ENCODE measurements at places on chromosomes 11 and 22.

- no peak for DNase-seq
These were observed 21.0 kb upstream of the MYEOV start for GRCh38 chr11:69272831-69273485.

DNA sequence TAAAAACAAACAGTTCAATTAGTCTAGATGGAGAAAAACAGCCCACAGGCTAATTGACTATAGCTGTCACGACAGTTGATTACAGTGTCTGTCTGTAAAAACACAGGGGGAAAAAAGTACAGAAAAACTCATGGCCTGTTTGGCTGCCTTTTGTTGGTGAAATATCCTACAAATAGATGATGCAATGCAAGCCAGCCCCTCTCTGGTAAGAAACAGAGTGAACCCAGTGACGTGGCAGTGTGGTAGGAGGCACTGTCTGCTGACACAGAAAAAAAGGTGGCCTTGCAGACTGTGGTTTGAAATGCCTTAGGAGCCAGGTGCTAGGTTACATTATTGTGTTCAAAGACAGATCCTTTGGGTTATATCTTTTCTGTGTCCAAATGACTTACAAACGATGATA, 431.4 kb upstream of the CCDC90B start:
- DNase-seq, result no peak

GRCh38 chr11:90589735-90590134, 366.9 kb upstream of the CHORDC1 start:
- no peak for DNase-seq

GRCh38 chr11:118673361-118674081, 5.9 kb downstream of the TREH start:
- no peak for DNase-seq

- DNase-seq, result no peak
These were observed 522 bp downstream of the RHOG start for GRCh38 chr11:3840004-3840869.

DNA sequence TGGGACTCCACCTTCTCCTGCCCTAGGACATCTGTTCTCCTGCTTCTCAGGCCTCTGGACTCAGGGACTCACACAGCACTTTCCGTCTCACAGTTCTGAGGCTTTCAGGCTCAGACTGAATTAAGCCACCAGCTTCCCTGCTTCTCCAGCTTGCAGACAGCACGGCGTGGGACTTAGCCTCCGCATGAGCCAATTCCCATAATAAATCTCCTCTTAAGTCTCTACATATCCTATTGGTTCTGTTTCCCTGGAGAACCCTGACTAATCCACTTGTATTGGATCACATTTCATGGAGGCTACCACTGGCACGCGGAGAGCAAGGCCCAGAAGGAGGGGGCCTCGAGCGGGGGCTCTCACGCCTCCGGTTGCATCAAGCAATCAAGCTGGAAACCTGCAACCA, 1313.6 kb downstream of the TBC1D22A start:
- no peak for DNase-seq

GRCh38 chr11:19450282-19450681, 209.5 kb upstream of the E2F8 start:
- DNase-seq, result no peak

DNA sequence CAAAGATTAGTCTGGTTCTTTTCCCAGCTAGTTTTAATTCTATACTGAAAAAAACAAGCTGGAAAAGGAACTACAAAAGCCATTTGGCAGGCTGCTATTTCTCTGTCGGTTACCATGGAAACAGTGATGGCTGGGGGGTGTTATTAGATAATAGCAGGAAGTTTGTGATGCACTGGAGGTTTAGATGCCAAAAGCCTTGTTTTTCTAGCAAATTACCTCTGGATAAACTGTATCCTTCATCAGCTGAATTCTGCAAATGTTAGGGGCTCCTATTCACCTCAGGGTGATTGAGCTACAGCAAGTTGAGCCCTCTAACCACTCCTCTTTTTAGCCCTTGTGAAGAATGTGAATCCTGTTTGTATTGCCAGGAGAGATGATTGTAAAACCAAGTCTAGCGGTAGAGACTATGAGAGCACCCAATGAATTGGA, 25.2 kb downstream of the ALKBH3 start:
- no peak for DNase-seq

- no peak for DNase-seq
These were observed 1119.0 kb downstream of the BRD1 start for GRCh38 chr22:48708558-48709245.

DNA sequence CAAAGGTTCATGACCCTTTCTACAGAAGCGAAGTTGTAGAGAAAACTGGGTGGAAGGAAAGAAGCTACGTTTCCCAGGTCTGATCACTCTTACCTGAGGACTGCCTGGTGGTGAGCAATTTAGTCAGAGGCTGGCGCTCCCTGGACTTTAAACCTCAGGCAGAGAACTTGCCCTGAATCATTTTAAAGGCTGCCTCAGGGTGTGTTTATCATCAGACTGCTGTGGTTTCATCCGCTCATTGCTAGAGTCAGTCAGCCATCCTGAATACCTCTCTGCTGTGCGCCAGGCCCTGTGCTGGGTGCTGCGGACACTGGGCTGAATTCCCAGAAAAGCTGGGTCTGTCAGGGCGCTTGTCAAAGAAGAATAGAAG, 2.7 kb downstream of the DTX4 start:
- DNase-seq, result no peak

- no peak for DNase-seq
These were observed 34.5 kb downstream of the TENM4 start for GRCh38 chr11:79406376-79406775.

DNA sequence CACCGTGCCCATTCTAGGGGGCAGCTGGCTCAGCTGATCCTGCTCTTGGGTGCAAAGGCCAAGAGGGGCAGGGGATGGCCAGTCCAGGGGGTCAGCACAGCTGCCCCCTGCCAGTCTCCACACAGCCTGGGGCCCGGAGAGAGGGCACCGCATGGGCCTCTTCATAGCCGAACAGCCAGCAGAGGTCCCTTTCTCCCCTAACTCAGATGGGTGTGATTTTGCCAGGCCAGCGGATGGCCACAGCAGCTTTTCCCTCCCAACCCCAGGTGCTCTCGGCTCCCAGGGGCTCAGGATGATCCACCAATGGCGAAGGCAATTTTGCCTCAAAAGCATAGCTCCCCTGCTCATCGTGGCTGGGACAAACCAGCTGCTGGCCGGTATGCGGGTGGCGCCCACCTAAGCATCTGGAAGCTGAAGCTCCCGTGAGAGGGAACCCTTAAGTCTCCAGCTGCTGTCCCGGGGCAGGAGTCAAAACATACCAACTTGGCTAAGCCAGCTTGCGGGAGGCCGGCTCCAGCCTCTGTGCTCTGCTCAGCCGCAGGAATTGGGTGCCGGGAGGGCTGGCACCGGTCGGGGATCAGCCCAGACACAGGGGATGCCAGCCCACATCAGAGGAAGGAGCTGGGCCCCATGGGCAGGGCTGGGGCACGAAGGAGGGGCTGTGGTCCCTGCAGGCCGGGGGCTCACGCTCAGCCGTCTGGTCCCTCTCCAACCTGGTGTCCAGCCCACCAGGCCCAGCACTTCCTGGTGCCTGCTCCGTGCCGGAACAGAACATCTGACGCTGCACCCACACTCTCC, 30.5 kb upstream of the GNB1L start:
- no peak for DNase-seq

GRCh38 chr11:13944911-13945425, 17.6 kb upstream of the SPON1 start:
- no peak for DNase-seq

- DNase-seq, result no peak
These were observed 991.7 kb downstream of the OPCML start for GRCh38 chr11:132540581-132540980.

GRCh38 chr22:28048529-28048928, 129.5 kb upstream of the PITPNB start:
- no peak for DNase-seq

DNA sequence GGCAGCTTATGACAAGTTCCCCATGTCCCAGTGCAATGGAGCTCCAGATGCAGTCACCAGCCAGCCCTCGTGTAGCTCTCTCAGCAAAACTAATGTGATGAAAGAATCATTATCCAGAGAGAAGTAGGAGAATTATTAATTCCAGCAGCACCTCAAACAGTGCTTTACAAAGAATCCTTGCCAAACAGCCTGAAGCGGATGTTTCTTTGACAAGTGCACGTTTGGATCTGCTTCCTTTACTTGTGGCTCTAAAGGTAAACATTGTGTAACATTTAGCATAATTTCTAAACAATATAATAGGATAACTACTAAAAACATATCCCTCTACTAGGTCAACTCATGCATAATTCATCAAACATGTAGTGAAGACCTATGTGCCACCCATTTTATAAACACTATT, 197.0 kb downstream of the FAM181B start:
- no peak for DNase-seq

GRCh38 chr11:45144126-45145082, 2.0 kb upstream of the PRDM11 start:
- no peak for DNase-seq

DNA sequence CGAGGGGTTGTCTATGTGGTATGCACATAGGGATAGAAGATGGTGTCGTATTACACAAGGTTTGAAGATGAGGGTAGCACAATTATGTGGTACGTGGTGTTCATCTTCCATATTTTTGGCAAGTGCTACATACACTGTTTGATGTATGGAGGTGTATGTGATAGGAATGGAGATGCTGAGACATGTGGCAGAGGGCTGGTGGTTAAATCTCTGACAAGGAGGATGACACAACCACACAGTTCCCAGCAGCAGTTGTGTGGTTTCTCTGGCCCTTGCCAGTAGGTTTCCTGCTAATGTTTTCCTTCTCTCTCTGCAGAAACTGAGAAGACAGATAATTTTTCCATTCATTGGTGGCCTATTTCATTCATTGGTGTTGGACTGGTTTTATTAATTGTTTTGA, 17.0 kb downstream of the NCR3LG1 start:
- no peak for DNase-seq

- DNase-seq, result no peak
These were observed 19.3 kb upstream of the NUCB2 start for GRCh38 chr11:17257196-17257595.

DNA sequence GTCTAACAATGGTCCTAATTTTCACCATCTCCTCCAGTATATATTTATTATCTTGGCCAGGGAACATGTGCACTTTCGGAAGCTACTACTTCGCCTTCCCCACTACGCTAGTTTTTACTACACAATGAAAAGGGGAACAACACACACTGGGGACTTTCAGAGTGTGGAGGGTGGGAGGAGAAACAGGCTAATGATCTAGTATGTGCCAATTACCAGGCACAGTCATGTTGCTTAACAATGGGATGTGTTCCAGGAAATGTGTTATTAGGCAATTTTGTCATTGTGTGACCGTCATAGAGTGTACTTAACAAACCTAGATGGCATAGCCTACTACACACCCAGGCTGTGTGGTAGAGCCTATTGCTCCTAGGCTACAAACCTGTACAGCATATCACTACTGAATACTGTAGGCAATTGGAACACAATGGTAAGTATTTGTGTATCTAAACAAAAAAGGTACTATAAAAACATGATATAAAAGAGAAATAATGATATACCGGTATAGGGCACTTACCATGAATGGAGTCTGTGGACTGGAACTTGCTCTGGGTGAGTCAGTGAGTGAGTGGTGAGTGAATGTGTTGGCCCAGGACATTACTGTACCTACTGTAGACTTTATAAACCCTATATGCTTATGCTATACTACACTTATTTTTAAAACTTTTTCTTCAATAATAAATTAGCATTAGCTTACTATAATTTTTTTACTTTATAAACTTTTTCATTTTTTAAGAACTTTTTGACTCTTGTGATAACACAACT, 20.1 kb upstream of the CUL5 start:
- DNase-seq, result no peak

DNA sequence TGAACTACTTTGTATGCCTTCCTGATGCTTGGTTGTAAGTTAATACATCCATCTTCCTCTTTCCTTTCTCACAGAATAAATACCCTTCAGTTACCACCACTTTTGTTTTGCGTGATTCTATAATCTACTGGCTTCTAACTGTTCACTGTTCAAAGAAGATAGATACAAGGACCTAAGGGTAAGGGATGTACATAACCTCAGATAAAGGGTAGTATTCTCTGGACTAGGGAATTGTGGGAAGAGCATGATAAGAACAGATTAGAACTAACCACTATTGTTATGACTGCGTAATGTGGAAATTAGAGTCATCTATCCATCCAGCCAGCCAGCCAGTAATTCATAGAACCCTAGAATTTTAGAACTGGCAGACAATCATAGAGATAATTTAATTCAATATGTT, 36.4 kb downstream of the MAP6 start:
- no peak for DNase-seq

DNA sequence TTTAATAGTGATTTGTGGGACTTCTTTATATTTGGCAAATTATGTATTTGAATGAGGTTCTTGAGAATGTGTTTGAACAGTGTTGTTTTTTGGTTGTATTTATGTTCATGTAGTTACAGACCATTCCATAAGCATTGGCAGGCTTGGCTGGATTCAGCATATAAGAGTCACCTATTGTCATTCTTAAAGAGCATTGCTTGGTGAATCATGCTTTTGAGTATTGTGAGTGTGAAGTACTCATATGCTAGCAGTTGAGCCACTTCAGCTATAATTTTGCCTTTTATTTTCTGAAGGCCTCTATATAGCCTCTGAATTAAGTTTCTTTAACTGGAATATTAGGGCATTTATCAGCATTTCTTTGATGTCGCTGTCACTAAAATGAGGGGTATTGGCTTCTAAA, 110.0 kb upstream of the GAL start:
- no peak for DNase-seq

DNA sequence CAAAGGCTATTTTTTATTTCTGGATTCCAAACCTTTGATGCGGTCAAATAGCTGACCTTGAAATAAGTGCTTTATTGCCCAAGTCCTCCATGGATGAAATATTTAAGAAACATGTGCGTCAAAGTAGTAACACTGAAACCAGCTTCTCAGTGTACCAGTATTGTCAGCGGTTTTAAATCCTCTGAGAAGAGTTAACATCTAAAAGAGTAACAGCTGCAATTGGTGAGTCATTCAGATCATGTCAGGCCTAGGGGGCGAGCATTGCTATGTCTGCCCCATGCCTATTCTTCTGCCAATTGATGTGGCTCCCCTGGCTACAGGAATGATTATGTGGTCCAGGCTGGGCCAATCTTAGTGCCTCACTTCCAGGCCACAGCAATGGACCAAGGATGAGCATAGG, 263.3 kb upstream of the SORL1-AS1 start:
- no peak for DNase-seq

DNA sequence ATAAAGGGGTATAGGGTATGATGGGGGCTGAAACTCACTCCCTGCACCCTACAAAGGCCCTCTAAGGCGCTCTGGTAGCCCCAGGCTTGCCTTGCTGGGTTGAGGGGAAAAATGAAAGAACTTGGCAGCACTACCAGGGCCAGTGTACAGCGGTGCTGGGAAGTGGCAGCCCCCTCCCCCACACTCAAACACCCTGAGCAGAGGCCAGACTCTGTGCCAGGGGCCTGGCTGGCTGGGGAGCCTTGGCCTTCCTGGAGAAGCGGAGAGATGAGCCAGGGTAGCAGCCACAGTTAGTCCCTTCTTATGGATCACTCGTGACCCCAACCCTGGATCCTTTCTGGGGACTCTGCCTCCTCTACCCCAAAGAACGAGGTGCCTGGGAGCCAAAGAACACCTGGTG, 2.7 kb downstream of the TMEM134 start:
- no peak for DNase-seq

All from stimulated activated CD8-positive, alpha-beta memory T cell treated with anti-CD3 and anti-CD28 coated beads, Interleukin-15, amount 100 ng/mL, for 24 hours (primary cell).